Mesenteric fat pad (tissue), 1 donor: ENCODE measurements at places on chromosomes 16 and 17. TPM values are rescaled to one million over a fixed set of nuclear protein-coding genes. Genes with fewer than 3 reads are reported as not detected.

Gene SYT17
- 1.1 TPM for total RNA-seq

Gene WRAP53
- total RNA-seq = 4.9 TPM

Gene CD300LB
- total RNA-seq = 1.3 TPM

Gene TP53I13
- total RNA-seq = 75.2 TPM

Gene TMC8
- total RNA-seq = 8.4 TPM

Gene GCGR
- 0.26 TPM for total RNA-seq

Gene SPATA22
- not detected for total RNA-seq

Gene OTOP3
- not detected for total RNA-seq

Gene OR2C1
- not detected for total RNA-seq

Gene MYH1
- total RNA-seq = 0.06 TPM

Gene YPEL2
- total RNA-seq = 35.5 TPM

Gene SMPD3
- 0.58 TPM for total RNA-seq

Gene GUCY2D
- not detected for total RNA-seq

Gene KRTAP9-4
- not detected for total RNA-seq

Gene CCL7
- 1.3 TPM for total RNA-seq

Gene SCPEP1
- total RNA-seq = 99.4 TPM

Gene INCA1
- total RNA-seq = 0.71 TPM

Gene KRTAP1-5
- not detected for total RNA-seq

Gene KRT16
- 5.5 TPM for total RNA-seq
